ENCODE measurements at places on chromosomes 5 and 9. TPM values are rescaled to one million over a fixed set of nuclear protein-coding genes. Genes with fewer than 3 reads are reported as not detected.

The RNF208 gene
- 0.17 TPM for total RNA-seq

DNA sequence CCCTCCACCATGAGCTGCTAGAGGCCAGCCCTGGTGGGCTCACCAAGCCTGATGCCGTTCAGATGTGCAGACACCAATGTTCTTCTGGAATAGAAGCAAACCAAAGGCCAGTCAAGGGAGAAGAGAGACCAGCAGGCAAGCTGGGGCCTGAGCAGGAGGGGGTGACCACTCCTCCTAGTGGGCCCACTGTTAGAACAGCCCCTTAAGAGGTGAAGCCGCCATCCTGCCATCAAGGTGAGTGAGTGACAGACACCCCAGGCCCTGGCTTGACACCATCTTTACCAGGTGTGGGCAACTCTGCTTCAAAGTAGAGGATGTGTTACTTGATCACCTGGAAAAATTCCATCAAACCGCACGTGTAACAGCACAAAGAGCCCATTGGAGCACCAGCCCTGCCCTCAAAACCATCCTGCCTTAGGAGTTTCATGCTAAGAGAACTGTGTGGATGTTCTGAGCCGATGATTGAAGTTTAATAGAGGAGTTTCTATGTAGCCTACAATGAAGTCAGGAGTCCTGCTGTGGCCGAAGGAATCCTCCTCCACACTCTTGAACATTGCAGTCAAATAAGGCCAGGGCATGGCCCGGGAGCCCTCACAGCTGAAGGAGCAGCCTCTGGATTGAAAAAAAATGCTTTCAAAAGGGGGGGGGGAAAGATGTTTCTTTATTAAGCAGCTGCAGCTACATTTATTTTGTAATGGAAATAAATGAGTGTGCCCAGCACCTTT is 20.8 kb downstream of the AMBP start:
- DNase-seq, result no peak

DNA sequence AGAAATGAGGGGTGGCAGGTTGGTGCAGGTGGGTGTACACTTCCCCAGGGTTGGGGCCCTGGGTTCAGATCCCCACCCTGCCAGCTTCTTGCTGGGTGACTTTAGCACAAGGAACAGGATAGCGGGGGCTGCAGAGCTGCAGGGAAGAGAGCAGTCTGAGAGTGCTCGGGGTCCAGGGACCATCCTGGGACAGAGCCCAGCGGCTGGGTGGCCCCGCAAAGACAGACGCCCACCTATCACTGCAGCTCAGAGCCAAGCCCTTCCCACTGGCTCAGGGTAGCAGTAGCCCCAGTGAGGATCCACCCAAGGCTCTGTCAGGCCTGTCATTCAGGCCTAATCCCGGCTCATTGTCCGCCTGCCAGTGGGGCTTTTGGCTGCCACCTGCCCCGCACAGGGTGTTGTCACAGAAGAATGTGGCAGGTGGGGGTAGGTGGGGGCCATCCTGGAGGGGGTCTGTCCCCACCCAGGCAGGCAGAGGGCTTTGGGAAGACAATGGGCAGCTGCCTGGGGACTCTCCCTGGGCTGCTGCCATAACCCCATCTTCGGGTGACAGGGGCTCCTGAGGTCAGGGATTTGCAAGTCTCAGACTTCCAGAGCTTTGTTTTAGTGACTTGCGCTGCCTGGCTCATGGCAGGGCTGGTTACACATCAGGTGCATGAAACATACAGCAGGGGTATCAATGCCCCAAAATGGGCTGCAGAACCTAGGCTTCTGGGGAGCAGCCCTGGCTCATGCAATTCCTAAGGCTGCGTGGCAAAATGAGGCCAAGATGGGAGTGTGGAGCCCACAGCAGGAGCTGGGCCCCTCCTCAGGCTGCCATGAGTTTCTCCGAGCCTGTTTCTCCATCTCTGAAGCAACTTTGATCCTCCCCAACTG is 52.1 kb downstream of the BARX1 start:
- DNase-seq, result no peak

DNA sequence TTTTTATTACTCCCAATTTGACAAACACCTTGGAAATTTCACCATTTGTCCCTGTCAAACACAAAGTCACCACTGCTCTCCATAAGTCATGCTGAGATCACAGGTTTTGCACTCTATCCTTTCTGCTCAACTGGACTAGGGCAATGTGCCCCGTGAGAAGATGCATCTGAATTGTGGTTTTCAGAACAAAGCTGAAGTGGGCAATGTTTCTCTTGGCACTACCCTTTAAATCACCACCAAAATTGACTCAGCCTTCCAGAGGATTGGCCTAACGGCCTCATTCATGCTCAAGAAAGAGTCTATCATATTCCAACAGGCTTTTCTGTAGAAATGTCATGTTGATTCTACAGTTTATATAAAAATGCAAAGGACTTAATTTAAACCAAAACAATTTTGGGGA is 81.0 kb upstream of the TRIO start:
- DNase-seq, result peak; percentile 65

DNA sequence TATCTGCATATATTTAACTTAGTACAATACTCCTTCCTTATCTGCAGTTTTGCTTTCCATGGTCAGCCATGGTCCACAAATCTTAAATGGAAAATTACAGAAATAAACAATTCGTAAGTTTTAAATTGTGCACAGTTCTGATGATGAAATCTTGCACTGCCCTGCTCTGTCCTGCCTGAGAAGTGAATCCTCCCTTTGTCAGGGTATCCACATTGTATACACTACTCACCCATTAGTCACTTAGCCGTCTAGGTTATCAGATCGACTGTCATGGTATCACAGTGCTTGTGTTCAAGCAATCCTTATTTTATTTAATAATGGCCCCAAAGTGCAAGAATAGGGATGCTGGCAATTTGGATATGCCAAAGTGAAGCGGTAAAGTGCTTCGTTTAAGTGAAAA is 8.3 kb upstream of the YTHDC2 start:
- DNase-seq, result peak; percentile 36

The MEIKIN gene
- not detected for total RNA-seq

The PCDHB16 gene
- total RNA-seq, result 7.9 TPM

DNA sequence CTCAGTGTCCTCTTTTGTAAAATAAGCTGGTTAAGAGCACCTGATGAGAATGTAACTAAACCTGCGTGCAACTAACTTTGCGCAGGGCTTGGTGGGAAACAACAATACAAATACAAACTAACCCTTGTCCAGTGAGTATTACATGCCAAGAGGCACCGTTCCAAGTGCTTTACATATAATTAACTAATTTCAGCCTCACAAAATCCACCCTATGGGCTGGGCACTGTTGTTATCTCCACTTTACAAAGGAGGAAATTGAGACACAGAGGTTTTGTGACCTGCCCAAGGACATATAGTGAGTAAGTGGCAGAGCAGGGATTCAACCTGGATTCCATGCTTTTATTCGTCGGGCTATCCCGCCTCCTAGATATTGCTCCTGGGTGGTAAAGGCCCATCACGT is 26.2 kb upstream of the TNIP1 start:
- DNase-seq, result no peak

- DNase-seq, result peak; percentile 8
Measured at GRCh38 chr5:176846335-176847140, 36.2 kb downstream of the UNC5A start.

GRCh38 chr5:144731786-144732185 is 561.1 kb downstream of the KCTD16 start:
- no peak for DNase-seq

DNA sequence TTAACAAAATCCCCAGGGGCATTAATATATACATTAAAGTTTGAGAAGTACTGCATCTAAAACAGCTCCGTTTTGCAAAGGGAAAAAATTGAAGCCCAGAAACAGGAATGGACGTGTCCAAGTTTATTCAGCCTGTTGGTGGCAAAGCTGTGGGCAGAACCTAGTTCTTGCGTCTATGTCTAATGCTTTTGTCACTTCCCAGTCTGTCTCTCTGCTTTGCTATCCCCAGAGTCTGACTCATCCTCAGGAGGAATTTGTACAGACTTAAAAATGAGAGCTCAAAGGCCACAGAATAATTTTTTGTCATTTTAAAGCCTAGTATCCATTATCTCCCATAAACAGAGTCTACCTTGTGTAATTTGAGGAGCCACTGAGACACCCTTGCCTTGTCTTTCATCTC is 330.9 kb upstream of the GRIA1 start:
- DNase-seq, result peak; percentile 70

The GARNL3 gene
- total RNA-seq, result 6.3 TPM

All from A172 (cell line).